HEK293T (cell line): ENCODE measurements at places on chromosomes 6 and 20.

DNA sequence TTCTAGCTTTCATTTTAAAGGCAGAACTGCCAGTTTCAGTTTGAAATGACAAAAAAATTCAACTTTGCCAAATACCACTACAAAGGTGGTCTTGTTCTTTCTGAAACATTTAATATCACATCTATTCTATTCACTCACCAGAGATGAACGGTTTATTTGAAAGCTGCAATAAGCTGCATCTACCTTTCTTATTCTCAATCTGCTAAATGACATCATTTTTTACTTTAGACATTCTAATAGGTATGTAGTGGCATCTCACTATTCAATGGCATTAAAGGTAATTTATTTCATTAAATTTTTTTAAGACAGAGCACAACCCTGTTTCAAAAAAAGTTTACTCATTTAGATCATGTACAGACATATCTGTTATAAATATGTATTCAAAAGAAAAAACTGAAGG lies 66.5 kb upstream of the SMIM29 start:
- no peak for DNase-seq

DNA sequence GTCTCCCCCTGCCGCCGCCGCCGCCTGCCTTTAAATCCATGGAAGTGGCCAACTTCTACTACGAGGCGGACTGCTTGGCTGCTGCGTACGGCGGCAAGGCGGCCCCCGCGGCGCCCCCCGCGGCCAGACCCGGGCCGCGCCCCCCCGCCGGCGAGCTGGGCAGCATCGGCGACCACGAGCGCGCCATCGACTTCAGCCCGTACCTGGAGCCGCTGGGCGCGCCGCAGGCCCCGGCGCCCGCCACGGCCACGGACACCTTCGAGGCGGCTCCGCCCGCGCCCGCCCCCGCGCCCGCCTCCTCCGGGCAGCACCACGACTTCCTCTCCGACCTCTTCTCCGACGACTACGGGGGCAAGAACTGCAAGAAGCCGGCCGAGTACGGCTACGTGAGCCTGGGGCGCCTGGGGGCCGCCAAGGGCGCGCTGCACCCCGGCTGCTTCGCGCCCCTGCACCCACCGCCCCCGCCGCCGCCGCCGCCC lies 474 bp downstream of the CEBPB start:
- no peak for DNase-seq

DNA sequence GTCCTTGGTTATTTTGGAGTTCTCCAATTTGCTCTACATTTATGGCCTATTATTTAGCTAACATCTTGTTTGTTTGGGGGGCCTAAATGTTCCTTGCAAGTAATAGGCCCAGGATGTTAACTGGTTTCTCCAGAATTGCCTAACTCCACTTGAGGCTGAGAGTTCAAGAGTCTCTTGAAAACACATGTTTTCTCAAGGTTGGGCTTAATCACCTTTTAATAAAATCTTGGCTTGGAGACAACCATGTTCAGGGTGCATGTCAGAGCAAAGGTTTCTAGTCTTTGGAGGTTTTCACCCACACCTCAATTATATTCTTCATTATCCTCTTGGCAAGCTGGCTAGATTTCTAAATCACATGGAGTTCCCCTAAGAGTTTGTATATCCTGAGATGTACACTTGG lies 54.2 kb downstream of the KLHL31 start:
- DNase-seq = no peak

DNA sequence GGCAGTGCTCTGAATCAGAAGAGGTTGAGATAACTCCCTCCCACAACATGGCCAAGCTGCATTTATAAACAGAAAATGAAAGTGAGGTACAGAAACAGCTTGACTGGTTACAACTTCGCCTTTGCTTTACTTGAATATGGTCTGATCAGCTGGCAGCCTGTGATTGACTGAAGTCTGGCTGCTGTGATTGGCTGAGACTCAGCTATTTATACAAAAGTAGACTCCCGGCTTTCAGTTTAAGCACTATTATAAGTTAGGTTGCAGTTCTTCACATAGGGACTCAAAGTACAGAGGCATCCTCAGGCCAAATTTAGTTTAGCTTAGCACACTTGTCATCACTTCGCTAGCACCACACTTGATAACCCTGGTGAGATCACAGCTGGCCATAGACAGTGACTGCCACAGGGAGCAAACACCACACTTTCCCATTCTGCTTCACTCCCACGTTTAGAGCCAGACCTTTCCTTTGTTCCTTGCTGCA lies 362.6 kb downstream of the EPM2A start:
- no peak for DNase-seq

DNA sequence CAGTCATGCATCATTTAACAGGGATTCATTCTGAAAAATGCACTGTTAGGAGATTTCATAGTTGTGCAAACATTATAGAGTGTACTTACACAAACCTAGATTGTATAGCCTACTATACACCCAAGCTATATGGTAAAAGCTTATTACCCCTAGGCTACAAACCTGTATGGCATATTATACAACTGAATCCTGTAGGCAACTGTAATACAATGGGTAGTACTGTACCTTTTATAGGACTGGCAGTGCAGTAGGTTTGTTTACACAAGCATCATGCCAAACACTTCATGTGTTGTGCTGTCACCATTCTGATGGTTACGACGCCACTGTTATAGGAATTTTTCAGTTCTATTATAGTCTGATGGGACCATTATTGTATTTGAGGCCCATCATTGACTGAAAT lies 39.3 kb upstream of the KHDC1 start:
- no peak for DNase-seq

DNA sequence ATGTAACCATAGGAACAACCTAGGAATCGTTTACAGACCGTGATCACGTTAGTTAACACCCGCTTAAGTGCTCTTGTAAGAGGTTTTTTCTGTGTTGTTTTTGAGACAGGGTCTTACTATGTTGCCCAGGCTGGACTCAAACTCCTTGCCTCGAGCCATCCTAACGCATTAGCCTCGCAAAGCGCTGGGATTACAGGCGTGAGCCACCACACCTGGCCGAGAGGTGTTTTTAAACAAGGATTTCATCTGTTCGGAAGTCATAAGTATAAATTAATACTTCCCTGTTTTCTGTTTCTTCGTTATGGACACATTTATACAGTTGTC lies 727 bp downstream of the MRS2 start:
- no peak for DNase-seq

DNA sequence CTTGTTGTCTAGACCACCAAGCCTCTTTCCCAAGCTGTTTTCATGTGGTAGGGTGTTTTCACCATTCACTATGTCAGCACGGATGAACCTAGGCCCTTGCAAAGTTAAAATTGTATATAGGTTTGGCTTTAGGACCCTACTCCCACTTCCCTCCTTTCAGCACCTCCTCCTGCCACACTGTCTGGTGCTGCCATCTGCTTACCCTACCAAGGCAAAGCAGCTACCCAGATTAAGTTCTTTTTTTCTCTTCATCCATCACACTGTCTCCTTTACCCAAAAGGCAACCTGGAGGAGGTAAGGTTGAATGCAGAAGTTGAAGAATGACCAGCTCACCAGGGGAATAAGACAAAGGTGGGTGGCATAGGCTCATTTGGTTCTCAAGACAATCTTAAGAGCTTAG lies 184.0 kb downstream of the CDC5L start:
- no peak for DNase-seq

- no peak for DNase-seq
Measured at GRCh38 chr6:33633084-33633461, 12.0 kb downstream of the ITPR3 start.

GRCh38 chr6:14417377-14417776 lies 299.8 kb downstream of the CD83 start:
- no peak for DNase-seq

DNA sequence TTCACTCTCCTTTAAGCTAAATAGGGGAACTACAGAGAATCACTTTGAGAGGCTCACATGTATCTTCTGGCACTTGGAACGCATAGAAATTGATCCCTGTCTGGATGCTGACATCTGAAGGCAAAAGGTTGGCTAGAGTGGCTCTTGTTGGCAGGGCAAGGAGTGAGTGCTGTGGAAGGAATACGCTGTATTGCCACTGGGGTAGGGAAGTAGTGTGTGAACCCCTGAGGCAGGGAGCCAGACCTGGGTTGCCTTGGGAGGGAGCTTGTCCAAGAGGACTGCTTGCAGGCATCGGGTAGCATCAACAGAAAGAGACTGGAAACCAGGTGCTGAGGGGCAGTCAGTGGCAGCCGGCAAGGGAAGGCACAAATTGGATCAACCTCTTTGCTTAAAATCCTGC lies 8.9 kb upstream of the MMS22L start:
- no peak for DNase-seq

DNA sequence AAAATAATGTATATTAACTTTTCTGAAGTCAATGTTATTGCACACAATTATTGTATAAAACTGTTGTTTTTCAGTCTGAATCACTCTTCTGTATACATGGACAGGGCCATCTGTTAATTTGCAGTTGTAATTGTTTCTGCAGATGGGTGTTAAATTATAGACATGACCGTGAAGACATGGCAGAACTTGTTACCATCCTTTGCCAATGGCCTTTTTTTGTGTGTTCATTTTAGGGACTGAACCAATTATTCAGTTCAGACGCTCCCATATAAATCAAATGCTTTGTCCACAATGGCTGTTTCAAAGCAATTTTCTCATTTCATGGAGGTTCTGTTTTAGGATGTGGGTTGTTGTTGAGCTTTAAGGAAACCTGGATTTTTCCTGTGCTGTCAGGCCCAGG lies 533.7 kb downstream of the DOK5 start:
- DNase-seq = no peak

- no peak for DNase-seq
Measured at GRCh38 chr6:562052-562676, 94.7 kb downstream of the HUS1B start.

- no peak for DNase-seq
Measured at GRCh38 chr6:36305885-36306284, 30.8 kb downstream of the BNIP5 start.

DNA sequence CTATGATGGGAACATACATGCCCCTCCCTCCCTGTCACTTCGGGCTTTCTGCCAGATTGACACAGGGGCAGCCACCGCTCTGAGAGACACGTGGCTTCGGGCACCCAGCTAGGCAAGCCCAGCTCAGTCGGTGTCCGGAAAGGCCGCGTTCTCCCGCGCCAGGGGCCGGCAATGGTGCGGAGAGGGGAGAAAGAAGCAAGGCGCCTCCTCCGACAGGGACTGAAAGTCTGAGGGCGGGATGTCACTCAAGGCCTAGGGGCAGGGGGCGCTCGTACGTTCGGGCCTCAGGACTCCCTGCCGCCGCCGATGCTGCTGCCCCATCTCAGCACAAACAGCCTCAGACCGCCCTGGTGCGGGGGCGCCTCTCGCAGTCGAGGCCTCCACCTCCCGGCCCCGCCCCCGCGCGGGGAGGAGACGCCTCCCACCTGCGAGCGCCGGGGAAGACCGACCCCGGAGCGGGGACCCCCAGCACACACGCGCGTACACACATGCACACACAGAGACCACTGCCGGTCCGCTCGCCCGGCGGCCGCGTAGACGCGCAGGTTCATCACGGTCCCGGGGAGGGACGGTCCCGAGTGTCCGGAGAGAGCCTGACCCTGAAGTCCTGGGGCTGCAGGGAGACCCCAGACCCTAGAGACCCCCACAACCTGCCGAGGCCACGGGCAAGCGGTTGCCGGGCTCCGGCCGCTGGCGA lies 1.9 kb downstream of the GRM4 start:
- peak; percentile 78 for DNase-seq

DNA sequence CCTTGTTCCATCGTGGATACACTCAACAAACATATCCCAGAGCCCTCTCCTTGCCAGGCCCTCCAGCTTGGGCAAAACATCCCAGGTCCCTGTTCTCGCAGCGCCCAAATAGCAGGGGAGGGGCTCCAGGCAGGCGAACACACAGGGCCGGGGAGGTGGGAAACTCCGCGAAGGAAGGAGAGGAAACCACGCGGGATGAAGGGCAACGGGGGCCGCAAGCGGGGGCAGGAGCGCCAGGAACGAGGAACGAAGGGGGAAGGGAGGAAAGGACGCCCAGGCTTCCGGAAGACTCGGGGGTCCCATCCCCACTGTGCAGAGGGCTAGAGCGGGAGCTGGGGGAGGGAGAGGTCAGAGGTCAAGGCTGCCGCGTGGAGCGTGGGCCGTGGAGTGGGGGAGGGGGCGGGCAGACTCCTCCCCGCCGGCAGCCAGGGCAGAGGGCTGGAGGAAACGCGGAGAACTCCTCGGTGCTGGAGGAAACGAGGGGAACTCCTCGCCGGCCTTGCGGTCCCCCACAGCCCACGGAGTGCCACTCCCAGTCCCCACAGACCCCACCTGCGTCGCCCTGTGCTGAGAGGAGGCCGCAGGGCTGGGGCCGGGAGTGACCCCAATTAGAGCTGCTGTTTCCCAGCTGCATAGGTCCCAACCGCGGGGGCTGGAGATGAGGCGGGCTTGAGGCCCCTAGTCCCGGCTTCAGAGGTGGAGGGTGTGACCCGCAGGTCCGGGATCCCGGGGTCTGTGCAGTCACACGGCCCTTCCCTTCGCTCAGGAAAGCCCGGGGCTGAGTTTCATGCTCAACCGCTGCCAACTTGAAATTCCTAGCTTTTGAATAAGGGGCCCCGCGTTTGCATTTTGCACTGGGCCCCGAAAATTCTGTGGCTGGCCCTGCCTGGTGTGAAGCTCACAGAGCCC lies 1.2 kb upstream of the RBM38 start:
- DNase-seq = no peak

DNA sequence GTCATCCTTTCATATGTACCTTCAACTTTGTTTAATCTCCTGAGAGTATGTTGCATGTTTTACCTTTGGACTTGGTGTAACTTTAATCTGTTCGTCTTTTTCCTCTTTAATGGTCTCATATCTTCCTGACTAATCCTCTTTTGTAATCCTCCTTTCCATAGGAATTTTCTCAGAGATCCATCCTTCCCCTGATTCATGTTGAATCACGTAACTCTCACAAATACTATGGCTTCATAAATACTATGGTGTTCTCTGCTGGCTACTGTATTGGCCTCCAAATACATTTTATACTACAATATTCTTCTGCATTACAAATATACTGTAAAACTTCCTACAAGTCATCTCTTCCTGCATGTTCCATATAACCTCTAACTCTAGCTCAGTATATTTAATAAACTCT lies 317.7 kb upstream of the ADGRB3 start:
- DNase-seq = no peak

- no peak for DNase-seq
Measured at GRCh38 chr6:72525821-72526510, 95.9 kb upstream of the KCNQ5 start.

GRCh38 chr6:167247814-167248595 lies 43.1 kb upstream of the UNC93A start:
- DNase-seq = no peak

- no peak for DNase-seq
Measured at GRCh38 chr6:120173250-120173649, 823.7 kb upstream of the MAN1A1 start.

GRCh38 chr20:8215361-8215781 lies 83.3 kb downstream of the PLCB1 start:
- DNase-seq = no peak

- DNase-seq = no peak
Measured at GRCh38 chr20:41717483-41717882, 99.3 kb upstream of the CHD6 start.

DNA sequence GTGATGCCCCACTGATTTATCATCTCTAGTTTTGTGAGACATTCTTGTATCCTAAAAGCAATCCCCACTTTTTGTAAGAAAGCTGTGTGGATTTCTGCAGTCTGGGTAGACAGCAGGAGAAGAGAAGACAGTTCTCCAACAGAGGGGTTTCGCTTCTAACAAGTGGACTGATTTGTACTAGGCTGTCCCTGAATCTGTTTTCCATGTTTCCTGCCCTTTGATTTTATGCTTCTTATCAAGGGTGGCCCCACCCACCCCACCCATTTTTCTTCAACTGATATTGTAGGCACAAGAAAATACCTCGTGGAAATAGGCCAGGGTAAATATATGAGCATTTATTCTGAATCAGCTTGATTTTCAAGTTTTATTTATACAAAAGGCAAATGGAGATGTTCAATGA lies 25.7 kb upstream of the JAG1 start:
- DNase-seq = no peak

- no peak for DNase-seq
Measured at GRCh38 chr6:27144740-27145079, 102.8 kb upstream of the PRSS16 start.
